Activated CD4-positive, alpha-beta memory T cell treated with anti-CD3 and anti-CD28 coated beads for 36 hours (primary cell): ENCODE measurements at places on chromosomes 1 and 21. TPM values are rescaled to one million over a fixed set of nuclear protein-coding genes. Genes with fewer than 3 reads are reported as not detected.

SAMD13 gene
- total RNA-seq, result 0.48 TPM

SPATA6 gene
- total RNA-seq, result 1.8 TPM

ARMH1 gene
- total RNA-seq, result 134 TPM

DMRTA2 gene
- not detected for total RNA-seq

THEMIS2 gene
- 27.4 TPM for total RNA-seq

REG4 gene
- total RNA-seq, result not detected

HOOK1 gene
- 13.3 TPM for total RNA-seq

ITGB2 gene
- total RNA-seq, result 242 TPM

MROH9 gene
- total RNA-seq, result not detected

CD58 gene
- total RNA-seq, result 21.9 TPM

KCNN3 gene
- 0.02 TPM for total RNA-seq

TIAM1 gene
- 74.9 TPM for total RNA-seq

SAMSN1 gene
- total RNA-seq, result 47.5 TPM

CR2 gene
- not detected for total RNA-seq

CFHR4 gene
- total RNA-seq, result not detected
